Glutamatergic neuron (in vitro differentiated cells): ENCODE measurements at places on chromosomes 1 and 21. TPM values are rescaled to one million over a fixed set of nuclear protein-coding genes. Genes with fewer than 3 reads are reported as not detected.

Gene FCRL5
- not detected for total RNA-seq

Gene DTL
- 7.4 TPM for total RNA-seq

DNA sequence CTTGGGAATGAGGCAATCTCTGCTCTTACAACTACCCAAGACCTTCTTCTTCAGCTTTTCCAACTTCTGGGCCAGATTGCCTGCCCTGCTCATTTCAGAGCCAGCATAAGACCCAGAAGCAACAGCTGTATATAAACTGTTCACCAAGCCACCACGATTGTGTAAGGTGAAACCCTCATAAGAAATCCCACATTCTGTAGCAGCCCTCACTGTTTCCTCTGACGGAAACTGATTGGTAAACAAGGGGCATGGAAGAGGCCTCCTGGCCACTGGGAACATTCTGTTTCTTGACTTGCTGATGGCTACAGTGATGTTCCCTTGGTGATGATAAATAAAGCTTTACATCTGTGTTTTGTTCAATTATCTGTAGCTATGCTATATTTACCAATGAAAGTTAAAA lies 39.7 kb upstream of the EXO1 start:
- no peak overlapping the region for H3K4me3 ChIP-seq
- no peaks in the 10 kb centered on the region for H3K27me3 ChIP-seq
- H3K36me3 ChIP-seq: no peaks in the 10 kb centered on the region
- DNase-seq: no peak

DNA sequence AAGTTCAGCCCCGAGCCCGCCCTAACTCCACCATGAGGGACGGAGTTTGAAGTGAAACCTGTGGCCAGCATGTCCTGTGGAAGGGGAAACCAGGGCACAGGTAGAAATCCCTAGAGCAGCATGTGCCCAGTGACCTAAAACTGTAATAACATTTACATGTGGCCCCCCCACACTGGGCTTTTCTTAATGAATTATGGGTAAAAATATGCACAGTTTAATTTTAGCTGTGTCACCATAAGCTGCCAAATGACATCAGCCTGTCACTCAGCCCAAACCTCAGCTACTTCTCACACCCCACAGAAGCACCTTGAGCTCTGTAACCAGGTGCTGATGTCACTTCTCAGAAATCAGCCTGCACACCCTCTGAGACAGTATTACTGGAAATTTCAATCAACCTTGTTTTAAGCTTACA lies 50.0 kb upstream of the SLC19A1 start:
- no peak for DNase-seq
- no peak overlapping the region for H3K4me3 ChIP-seq
- peaks cover 9% of the 10 kb centered on the region for H3K4me1 ChIP-seq
- peaks cover 29% of the 10 kb centered on the region for H3K36me3 ChIP-seq
- no peak overlapping the region for H3K27ac ChIP-seq
